ENCODE measurements at places on chromosomes 12 and 14.

DNA sequence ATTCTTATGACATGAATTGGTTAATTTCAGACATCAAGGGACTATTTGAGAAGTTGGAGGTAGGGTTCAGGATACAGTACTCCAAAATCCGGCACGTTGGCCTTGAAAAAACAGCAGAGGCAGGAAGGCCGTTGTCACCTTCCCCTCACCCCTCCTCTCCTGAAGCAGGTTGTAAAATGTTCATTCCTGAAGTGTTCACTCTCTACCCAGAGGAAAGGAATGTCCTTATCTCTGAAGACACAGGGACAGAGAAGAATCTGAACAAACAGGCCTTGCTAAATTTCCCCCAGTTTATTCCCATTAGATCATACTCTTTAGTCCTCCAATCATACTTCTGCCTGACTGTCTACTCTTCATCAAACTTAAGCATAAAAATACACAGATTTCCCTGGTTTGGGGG, 313.6 kb downstream of the ZFP36L1 start:
- DNase-seq, result no peak

DNA sequence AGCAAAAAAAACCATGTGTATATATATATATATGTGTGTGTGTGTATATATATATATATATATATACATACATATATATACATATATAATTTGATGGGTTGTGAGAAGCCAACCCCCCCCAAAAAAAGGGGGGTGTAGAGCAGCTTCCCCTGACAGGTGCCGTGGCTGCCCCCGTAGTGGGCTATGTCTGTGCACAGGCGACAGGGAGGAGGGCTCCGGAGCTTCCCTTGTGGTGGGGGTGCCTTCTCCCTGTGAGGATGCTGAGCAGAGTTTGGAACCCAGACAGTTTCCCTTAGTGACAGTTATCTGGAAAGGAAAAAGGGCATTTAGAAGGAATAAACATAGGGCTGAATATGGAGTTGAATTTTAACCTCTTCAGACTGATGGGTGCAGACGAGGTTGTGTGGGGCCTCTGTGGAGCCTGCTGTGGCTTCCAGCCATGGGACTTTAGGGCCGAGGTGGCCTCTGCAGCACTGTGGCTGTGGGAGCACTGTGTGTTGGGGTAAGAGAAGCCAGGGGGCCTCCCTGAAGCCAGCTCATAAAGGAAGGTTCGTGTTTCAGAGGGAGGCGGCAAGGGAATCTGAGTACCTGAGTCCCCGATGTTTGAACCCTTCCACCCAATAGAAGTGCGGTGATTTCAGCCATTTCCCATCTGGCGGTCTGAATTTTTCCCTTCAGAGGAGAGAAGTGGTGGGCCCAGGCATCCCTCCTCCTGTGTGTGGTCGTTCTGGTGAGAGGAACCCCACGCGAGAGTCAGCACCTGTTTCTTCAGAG, 19.8 kb downstream of the XRCC3 start:
- DNase-seq, result no peak

GRCh38 chr14:68384335-68384734, 408.5 kb downstream of the ZFP36L1 start:
- DNase-seq, result no peak

- DNase-seq, result peak; percentile 43
Observed at GRCh38 chr14:60266021-60266937, 17.3 kb downstream of the PPM1A start.

DNA sequence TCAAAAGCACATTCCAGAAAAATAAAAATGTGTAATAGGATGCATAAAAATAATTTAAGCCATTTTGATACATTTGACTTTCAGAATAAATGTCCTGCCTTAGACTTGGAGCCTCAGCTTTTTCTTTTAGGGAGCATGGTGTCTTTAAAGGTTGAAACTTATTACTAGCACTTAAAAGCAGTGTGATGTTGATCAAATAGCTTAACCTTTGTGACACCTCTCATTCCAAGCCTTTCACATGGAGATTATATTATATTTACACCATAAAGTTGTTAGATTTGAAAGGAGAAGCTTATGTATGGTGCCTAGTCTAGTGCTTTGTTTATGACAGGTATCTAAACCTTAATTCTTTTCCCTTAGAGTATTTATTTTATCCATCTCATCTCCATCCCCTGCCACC, 61.9 kb downstream of the KTN1 start:
- no peak for DNase-seq

- DNase-seq, result no peak
Observed at GRCh38 chr14:68894123-68894522, 85.0 kb downstream of the ACTN1 start.

GRCh38 chr14:54676812-54677708, 110.1 kb downstream of the SAMD4A start:
- no peak for DNase-seq

DNA sequence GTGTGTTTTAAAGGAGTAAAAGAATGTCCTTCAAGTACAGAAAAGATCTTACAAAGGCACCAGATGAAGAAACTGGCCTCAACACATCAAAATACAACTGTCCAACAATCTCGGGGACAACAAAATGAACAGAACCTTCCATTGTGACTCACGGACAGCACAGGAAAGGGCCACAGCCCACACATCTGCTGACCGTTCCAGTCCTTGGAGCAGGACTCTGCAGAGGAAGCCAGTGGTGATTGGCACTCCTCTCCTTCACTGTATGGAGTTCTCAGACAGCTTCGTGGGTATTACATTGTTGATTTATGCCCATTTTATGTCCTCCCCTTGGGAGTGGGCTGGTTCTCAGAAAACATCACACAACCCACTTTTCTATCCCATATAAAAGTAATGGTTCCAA, 32.5 kb upstream of the TC2N start:
- DNase-seq, result no peak

GRCh38 chr14:36408388-36408787, 88.0 kb upstream of the MBIP start:
- DNase-seq, result no peak

DNA sequence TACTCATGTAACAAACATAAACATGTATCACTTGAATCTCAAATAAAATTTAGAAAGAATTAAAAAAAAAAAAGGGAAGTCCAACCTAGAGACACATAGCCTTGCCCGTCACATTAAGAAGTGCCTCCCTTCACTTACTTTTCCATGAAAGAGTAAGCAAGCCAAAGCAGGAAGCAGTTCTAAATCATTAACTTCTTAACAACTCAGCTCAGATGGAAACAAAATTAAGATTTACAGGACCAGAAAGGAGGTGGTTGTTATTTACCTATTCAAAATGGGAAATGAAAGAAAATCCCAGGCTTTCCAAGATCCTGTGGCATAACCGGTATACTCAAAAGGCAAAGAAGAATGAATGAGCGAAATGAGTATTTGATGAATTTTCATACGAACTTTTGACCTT, 258.6 kb upstream of the DCN start:
- DNase-seq, result no peak

DNA sequence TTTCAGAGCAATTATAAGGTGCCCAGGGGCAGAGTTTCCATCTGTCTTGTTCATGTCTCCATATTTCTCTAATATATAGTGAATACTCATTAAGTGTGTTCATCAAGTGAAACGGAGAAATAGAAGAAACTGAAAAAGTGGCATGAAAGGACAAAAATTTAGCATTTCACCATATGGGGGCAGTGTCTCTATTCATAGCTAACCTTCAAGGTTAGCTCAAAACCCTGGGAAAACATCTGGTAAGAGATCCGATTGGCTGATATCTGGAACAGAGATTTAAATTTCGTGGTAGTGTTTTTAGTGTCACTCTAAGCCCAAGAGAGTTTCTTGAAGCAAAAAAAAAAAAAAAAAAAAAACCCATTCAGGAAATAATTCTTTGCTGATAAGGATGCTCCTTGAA, 367.5 kb downstream of the DAD1 start:
- DNase-seq, result no peak

DNA sequence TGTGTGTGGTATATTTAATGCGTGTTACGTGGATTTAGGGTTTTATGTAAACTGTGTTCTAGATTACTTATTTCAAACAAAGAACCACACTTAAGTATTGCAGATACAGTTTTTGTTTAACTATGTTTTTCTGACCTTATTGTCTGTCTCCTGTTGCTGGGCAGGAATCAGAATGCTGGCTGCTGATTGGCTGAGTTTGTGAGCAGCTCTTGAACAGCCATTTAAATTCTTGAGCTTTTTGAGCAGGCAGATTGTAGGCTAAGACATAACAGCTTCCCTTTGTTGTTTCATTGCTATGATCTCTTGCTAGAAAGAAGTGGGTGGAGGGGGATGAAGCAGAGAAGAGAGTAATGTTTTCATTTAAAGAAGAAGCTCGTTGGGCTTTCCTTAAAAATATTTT, 52.2 kb downstream of the ATF7IP start:
- DNase-seq, result peak; percentile 62

DNA sequence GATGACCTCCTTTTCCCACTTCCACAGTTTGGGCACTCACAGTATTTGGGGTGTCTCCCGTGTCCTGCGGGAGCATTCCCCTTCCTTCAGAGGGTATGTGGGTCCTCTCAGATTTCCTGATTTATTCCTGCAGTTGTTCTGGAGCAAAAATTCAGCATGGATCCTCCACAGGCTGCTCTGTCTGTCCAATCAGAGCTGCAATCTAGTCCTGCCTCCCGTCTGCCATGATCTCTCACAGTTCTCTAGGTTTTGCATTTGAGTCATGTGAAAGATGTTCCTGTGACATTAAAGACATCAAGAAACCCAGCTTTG, 435.9 kb downstream of the TMTC2 start:
- DNase-seq, result no peak

- no peak for DNase-seq
Observed at GRCh38 chr12:72041811-72042210, 103.2 kb downstream of the TPH2 start.

GRCh38 chr14:61077951-61078720, 97.1 kb downstream of the SLC38A6 start:
- no peak for DNase-seq

DNA sequence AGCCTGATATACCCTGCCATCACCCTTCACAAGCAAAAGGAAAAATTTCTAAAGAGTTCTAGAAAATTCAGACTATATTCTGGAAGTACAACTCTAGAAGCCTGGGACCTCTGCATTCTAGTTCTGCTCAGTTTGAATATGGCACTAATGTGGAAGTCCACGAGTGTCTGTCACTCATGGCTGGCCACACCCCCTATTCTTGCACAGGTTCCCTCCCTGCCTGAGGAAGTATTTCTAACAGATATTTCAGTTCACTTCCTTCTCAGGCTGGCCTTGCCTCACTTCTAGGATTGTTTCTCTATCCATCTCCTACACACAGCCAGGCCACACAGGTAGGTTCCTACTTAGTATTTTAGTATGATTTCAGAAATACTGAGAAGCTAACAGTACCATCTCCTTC, 67.4 kb downstream of the PHLDA1 start:
- DNase-seq, result no peak

GRCh38 chr14:103889313-103890051, 38.8 kb upstream of the TDRD9 start:
- no peak for DNase-seq

- no peak for DNase-seq
Observed at GRCh38 chr12:86826051-86826450, 569.9 kb upstream of the MGAT4C start.

GRCh38 chr14:22432348-22432976, 156.6 kb downstream of the DAD1 start:
- DNase-seq, result peak; percentile 15

DNA sequence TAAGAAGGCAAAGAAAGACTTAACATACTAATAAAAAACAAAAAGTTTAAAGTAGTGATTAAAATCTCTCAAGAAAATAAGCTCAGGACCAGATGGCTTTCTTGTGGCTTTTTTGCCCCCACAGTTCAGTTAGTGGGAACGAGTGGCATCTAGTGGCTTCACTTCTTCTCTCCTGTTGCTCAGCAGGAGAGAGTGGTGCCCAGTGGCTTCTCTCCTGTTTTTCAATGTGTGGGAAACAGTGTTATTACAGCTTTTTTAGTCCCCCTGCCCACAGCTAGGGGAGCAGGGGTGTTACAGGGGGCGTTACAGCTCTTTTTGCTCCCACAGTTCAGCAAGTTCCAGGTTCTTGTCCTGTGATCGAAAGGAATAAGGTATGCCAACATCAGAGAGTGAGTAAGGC, 135.2 kb downstream of the RERGL start:
- DNase-seq, result no peak

DNA sequence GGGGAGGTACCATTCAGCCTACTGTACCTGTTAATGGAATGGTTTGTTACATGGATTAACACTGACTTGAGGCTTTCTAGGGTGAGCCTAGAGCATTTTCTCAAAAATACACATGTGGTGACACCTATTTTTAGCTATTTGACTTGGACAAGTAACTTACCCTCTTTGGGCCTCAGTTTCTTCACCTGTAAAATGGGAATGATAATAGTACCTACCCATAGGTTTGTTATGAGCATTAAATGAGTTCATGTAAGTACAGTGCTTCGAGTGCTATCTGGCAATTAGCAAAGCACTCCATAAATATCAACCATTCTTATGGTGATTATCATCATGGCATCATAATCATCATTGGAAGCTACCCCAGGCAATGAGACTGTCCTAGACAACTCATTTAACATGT, 216.5 kb downstream of the CHST11 start:
- no peak for DNase-seq

DNA sequence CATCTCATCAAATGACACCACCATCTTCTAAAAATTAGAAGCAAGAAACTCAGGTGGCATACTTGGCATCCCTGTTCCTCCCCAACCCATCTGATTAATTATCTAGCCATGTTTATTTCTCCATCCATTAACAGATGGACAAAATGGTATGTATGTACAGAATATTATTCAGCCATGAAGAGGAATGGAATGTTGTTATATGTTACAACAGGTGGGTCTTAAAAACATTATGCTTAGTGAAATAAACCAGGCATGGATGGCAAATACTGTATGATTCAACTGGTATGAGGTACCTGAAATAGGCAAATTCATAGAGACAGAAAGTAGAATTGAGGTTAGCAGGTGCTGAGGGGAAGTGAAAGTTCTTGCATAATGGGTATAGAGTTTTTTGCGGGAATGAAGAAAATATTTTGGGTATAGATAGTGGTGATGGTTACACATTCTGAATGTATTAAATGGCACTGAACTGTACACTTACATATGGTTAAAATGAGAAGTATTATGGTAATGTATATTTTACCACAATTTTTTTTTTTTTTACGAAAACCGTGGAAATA, 17.5 kb downstream of the YY1 start:
- DNase-seq, result no peak

DNA sequence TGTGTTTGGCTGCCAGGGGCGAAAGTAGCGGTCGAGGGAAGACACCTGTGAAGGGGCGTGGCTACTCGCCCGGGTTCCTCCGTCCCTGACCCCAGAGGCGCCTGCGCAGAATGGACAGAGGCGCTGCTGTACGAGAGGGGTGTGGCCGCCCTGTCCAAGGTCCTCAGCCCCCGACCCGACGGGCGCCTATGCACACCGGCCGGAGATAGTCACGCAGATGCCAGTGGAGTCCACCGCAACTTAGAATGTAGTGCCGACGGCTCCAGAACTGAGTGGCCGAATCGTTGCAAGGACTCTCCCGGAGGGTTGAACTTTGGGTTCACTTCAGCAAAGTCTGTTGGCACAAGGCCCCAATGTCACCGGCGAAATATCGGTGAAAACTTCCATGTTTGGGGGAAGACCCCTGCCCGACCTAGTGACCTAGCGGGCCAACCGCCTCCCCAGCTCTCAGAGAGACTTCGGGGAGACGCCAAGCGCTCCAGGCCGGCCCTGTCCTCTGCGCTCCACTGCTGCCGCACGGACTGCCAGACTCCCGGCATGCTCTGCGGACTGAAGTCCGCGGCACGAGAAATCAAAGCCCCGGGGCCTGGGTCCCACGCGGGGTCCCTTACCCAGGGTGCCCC, 541 bp upstream of the RNU6-7 start:
- peak; percentile 92 for DNase-seq
